Activated CD4-positive, alpha-beta T cell treated with anti-CD3 and anti-CD28 coated beads for 1 hour (primary cell): ENCODE measurements at places on chromosomes 3 and 15.

DNA sequence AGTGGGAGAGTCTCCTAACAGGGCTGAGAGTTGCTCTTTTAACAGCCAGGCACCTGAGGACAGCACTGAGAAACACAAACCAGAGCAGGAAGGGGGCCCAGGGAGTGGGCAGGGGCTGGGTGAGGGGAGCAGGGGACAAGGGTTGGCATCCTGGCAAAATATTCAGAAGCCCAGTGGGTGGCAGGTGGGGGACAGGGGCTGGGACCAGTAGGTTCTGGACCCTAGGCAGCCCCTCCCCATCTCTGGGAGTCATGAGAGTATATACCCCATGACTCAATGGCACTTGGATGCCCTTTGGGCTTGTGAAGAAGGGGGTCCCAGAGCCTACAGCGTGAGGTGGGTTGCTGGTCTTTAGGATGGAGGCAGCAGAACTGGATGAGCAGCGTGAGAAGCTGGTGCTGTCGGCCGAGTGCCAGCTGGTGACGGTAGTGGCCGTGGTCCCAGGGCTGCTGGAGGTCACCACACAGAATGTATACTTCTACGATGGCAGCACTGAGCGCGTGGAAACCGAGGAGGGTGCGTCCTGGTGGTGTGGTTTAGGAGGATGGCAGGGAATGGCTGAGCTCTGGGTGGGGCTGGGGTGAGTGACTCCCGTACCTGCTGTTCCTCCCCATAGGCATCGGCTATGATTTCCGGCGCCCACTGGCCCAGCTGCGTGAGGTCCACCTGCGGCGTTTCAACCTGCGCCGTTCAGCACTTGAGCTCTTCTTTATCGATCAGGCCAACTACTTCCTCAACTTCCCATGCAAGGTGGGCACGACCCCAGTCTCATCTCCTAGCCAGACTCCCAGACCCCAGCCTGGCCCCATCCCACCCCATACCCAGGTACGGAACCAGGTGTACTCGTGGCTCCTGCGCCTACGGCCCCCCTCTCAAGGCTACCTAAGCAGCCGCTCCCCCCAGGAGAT, 24.2 kb downstream of the NBEAL2 start:
- no peak for DNase-seq

GRCh38 chr3:59935025-59935424, 885.2 kb upstream of the CFAP20DC start:
- no peak for DNase-seq

DNA sequence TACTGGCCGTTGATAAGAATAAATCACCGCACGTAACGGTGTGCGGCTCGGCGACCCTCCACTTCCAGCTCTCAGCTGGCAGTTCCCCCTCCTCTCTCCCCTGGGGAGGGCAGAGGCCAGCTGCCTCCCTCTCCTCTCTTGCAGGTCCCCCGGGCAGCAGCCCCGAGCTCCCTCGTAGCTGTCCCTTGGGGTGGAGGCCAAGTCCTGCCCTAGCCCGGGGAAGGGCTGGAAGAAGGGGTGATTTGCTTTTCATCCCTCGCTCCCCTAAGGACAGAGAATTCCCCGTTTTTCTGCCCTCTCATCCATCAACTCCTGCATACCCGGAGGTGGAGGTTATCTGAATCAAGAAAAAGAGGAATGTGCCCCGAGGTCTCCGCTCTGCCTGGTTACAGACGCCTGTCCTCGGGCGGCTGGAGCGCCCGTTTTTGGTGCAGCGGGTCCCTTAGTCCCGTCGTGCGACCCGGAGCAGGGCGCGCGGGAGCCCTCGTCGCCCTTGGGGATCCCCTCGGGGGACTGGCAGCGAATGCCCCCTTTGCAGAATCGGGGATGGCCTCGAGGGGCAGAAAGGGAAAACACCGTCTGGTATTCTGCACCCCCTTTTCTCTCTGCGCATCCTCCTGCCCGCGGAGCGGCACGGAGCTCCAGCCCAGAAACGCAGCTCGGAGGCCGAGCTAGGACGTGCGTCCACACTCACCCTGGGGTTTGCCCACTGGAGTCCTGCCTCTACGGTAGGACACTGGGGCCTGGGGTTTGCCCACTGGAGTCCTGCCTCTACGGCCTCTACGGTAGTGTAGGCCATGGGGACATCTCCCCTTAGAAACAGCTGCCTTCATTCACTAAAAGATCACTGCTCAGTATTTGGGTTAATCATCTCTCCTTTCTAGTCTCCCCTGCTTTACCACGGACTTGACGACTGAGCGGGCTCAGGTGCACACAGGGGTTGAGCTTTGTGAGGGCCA, 2.2 kb downstream of the PTPRG start:
- DNase-seq: no peak

- no peak for DNase-seq
Observed at GRCh38 chr3:46442576-46443530, 21.9 kb downstream of the LTF start.

DNA sequence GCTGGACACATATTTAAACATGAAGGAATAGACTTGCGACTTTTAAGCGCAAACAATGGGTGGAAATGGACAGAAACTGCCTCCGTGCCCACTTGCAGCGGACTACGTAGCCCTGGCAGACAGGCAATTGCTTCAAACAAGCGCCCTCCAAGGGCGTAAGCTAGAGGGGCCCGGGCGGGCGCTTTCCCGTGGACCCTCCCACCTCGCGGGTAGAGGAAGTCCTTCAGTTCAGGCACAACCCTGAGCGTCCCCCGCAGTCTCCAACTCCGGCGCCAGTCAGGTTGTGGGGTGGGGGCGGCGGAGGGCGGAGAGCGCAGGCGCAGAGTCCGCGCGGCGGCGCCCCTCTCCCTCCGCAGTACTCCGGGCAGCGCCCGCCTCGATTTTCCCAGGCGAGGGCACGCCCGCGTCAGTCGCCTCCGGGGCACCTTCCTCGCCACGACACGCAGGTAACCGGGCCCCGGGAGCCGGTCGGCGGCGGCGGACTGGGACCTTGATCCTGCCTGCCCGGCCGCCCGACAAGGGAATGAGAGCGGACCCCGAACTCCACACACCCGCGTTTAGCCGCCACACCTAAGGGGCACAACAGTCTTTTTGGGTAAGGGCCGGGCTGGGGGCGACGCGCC, at the start of gene SLC35G2:
TSS of gene SLC35G2 (plus strand) at position 358 of the 623 bp plus-strand sequence. CDS start 35,335 bp downstream, outside the sequence.
- DNase-seq: peak; percentile 8

DNA sequence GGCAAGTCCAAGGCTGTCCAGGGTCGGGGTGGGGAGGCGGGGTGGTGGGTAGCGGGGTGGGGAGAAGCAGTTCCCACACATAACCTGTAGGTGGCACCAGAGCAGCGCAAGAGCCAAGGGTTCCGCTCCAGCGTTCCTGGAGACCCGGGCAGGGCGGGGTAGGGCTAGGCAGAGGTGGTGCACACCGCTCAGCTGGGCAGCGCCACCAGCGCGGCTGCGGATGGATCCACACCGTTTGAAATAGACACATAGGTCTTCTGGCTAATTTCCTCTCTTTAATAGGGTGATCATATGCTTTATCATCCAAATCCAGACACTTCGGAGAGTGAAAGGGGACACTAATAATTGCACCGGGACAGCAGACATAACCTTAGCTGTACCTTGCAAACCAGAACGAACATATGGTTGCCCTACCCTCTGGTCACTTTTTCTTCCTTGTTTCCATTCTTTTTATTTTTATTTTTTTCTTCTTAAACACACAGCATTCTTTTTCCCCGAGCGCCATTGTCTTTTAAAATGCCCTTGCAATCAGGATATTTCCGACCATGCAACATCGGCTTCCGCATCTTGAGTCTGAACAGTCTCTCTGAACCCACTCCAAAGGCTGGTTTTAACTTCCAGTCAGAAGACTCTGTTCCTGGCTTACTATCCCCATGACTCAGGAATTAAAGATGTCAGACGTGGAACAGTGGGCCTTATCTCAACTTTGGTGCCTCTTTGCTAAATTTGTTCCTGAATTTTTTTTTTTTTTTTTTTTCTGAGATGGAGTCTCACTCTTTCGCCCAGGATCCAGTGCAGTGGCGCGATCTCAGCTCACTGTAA, 12.5 kb upstream of the ZSCAN2 start:
- peak; percentile 78 for DNase-seq

DNA sequence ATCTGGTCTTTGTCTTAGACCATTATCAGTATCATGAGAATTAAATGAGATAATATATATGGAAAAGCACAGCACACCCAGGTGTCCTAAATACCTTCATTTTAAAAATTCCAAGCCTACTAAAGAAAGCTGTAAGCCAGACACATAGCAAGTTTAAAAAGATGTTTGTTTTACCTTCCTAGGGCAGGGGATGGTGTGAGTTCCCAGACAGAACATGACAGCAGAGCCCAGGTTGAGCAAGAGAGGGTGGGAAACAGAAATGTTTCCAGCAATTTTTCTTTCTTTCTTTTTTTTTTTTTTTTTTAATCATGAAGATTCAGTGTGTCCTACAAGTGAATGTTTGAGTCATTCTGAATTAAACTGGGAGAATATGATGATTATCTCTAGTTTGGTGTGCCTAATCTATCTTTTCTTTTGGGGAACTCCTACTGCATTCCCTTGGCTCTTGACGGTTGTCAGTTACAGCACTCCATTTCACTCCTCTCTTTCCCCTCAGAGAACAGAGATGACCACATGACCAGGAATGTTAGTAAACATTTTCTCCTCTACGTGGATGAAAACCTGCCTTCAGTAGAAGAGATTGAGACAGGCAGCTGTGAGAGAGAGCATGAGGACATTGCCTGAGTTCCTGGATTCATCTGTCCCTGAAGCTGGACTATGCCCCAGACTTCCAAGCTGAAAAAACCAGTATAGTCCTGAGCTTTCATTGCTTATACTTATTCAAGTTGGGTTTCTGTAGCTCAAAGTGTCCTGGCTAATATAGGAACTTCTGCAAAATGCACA, 54.5 kb upstream of the ARL14 start:
- no peak for DNase-seq

DNA sequence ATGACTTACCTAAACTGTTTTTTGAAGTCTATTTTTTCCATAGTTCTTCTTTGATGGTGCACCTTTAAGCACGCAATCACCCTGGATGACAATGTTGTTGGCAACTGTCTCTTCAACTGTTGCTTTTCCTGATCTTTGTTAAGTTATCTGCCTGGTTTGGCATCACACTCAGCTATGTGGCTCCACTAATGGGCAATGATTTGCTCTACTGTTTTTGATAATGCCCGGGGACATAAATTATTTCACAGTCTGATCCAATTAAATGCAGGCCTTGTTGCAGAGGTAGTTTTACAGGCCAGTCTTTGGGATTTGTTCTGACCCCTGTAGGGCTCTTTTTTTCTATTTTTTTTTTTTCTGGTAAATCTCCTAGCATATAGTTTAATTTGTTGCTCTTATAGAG, 436.3 kb downstream of the ZNF385D start:
- DNase-seq: no peak

DNA sequence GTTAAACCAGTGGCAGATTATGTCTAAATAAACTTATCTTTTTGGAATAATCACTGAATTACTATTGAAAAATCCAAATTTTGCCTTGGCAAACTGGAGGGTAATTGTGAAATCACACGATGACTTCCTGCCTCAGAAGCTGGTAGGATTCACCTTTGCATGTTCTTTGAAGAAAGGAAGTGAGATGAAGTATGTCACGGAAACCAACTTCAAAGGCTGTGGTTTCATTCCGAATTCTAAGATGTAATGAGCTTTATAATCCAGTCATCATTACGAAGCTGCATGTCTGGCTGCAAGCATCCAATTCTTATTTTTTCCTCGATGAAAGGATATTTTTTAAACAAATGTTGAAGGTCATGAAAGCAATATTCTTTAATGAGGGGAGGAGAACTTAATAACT, 15.0 kb upstream of the ZBED2 start:
- no peak for DNase-seq

GRCh38 chr15:31324186-31324585, 2.4 kb upstream of the KLF13 start:
- DNase-seq: no peak

GRCh38 chr15:87142096-87142495, 1062.4 kb downstream of the AGBL1 start:
- no peak for DNase-seq

GRCh38 chr3:43874290-43874689, 183.6 kb downstream of the ABHD5 start:
- DNase-seq: no peak

DNA sequence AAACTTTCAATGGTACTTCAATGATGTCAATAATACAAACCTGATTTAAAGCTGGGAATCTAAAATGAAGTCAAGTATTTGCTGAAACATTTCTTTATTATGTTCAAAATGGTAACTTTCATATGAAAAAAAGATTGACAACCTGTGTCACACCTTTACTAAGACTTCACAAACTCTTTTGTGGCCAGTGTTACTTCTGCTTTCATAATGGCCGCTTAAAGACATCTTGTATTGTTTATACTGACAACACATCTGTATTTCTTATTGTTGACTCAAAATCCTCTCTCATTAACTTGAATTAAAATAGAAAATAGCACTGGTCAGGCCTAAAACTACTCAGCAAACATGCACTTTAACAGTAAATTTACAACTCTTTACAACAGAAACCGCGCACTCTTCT, 312.3 kb upstream of the CNTN6 start:
- DNase-seq: no peak

DNA sequence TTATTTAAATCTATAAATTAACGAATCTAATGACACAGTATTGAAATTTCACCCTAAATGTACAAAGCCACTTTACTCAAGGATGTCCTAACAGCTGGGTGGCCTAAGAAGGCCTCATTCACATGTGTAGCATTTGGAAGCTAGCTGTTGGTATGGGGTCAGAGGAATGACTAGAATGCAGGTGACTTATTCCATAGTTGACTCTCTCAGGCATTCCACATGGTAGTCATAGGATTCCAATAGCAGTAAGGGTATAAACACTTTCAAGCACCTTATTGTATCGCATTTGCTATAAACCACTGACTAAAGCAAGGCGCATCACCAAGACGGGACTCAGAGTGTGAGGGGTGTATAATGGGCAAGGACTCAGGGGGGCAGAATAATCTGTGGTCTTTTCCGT, 294.8 kb upstream of the EPHA3 start:
- DNase-seq: no peak

DNA sequence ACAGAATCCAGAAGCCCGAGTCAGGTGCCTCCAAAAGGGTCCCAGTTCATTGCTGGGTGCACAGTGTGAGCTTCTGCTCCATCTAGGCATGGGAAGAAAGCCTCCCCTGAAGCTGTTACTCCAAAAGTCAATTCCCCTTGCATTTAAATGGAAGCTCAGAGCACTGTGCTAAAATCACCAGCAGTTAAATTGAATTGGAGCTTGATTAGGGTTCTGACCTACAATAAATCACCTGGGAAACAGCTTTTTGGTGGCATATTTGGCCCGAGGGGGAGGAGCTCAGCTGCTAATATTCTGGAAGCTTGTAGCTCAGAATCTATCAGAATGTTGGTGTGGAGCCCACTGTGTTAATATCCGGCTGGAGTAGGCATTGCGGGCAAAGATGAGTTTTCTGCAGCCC, 87.1 kb upstream of the RGMA start:
- DNase-seq: no peak
